ENCODE measurements at places on chromosomes 12 and 14.

DNA sequence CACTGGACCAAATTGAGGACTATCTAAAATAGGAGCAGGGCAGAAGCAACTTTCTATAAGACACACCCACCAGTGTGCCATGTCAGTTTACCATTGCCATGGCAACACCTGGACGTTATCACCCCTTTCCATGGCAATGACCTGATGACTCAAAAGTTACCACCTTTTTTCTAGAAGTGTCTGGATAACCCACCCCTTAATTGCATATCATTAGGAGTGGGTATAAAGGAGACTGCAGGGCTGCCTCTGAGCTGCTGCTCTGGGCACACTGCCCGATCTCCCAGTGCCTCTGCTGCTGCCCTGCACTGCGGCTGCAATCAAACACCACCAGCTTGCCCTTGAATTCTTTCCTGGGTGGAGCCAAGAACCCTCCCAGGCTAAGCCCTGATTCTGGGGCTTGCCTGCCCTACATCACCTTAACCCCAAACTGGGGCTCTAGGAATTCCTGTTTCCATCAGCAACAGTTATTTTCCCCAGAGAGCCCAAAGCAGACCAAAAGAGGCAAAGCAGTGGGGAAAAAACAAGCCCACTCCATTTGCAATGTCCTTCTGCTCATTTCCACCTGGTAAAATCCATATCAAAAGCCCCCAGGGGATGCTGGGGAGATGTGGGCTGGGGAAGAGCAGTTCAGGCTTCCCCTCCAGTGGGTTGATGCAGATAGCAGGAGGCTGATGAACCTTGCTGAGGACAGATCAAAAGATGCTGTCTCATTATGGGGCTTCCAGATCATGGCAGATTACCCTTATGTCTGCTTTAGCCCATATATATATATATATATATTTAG is 129.5 kb upstream of the NCOR2 start:
- no peak for DNase-seq

DNA sequence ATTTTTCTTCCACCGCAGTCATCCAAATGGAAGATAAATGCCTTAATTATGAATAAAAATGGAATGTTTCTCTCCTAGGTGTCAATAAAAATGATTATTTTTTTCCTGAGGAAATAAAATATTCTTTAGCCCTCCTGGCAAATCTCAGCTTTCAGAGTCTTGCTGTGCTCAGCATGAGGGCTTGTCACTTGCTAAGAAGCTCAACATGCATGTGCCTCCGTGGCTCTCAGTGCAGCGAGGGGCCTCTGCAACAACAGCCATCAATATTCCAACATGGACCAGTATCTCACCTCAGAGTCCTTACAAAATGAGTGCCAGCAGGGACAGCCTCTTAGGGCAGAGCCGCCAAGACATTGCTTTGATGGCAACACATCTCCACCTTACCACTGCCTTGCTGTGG is 159.5 kb upstream of the TMPO start:
- DNase-seq, result no peak

- DNase-seq, result no peak
Measured at GRCh38 chr12:32946504-32947131, 50.0 kb upstream of the PKP2 start.

DNA sequence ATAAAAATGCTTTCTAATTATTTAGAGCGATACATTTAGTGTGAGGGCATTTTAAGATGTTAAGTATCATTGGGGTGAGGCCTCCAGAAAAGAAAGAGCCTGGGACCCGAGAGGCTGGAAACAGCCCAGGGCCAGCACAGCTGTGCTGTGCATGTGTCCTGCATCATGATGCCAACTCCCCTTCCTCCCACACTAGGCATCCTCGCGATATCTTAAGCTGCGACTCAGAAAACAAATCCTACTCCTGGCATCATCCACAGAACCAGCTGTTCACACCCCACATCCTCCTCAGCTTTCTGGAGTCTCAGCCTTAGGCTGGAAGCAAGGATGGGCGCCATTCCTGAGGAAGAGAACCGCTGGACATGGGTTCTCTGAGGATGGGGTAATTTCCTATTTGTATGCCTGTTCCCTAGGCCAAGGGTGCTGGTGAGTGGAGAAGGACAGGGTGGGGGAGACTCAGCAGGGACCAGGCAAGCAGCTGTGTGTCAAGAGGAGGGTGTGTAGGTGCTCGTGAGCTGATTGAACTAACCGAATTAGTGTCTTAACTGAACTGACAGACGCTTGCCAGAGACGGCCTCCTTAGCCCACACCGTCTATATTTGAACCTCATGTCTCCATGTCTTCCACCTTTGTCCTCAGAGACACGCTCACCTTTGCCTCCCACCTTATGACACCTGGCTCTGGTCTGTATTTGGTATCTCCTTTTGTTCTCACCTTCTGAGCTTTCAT is 15.6 kb upstream of the MCRS1 start:
- DNase-seq, result no peak

DNA sequence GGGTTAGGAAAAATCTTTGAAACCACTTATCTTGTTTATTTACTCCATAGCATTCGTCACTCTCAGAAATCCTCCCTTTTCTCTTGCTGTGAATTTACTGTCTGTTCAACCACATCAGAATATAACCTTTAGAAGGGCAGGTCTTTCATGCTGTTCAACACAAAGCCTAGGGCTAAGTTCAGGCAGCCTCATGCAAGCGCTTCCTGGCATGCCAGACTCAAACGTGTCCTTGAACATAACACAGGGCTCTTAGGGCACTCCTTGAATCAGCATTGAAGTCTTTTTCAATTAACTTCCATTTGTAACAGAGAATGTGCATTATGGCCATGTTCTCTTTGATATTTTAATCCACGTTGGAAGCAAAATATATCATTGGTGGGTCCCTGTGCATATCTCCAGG is 377.7 kb downstream of the GLT1D1 start:
- no peak for DNase-seq

DNA sequence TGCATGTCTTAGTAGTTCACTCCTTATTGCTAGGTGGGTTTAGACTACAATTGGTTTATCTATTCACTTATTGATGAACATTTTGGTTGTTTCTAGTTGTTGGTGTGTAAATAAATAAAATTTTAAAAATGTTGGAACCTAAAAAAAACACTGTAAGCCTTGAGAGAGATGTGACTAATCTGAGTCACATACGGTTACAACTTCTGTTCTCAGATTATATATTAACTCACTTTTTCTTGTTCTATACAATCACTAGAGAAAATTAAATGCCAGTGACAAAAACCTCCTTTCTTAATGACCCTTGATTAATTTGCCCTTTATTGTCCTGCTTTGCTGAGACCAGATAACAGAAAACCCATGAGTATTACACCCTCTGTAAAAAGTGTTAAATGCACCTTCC is 7.1 kb upstream of the TDG start:
- no peak for DNase-seq

Data from heart right ventricle (tissue), 16 donors.